ENCODE measurements at places on chromosomes 11 and 22.

- no peak for DNase-seq
Measured at GRCh38 chr11:69489031-69489745, 7.7 kb downstream of the LINC01488 start.

DNA sequence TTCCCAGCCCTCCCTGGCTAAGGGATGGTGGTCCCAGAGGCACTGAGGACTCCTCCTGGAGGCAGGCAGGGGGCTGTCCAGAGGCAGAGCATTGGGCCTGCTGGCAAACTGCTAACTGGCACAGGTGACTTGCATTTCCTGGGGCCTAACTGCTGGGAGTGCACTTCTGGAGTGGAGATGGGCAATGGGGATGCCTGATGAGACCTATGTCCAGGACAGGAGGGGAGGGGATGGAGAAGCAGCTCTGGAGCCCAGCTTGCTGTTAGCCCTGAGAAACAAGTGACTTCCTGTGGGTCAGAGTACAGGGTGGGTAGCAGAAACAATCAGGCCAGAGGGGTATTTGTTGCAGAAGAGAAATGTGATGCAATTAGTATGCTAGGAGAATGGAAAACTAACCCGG, 253.2 kb downstream of the ST3GAL4 start:
- DNase-seq: no peak

GRCh38 chr22:47645450-47645914, 883.0 kb downstream of the TBC1D22A start:
- no peak for DNase-seq

GRCh38 chr11:112769170-112769569, 192.1 kb upstream of the NCAM1 start:
- no peak for DNase-seq

- no peak for DNase-seq
Measured at GRCh38 chr11:2816941-2817421, 68.6 kb downstream of the CDKN1C start.

- DNase-seq: no peak
Measured at GRCh38 chr11:120200677-120201076, 10.2 kb upstream of the OAF start.

- peak; percentile 45 for DNase-seq
Measured at GRCh38 chr11:128632141-128632791, 44.9 kb upstream of the ETS1 start.

GRCh38 chr11:12229450-12230229, 119.2 kb downstream of the MICAL2 start:
- DNase-seq: no peak

DNA sequence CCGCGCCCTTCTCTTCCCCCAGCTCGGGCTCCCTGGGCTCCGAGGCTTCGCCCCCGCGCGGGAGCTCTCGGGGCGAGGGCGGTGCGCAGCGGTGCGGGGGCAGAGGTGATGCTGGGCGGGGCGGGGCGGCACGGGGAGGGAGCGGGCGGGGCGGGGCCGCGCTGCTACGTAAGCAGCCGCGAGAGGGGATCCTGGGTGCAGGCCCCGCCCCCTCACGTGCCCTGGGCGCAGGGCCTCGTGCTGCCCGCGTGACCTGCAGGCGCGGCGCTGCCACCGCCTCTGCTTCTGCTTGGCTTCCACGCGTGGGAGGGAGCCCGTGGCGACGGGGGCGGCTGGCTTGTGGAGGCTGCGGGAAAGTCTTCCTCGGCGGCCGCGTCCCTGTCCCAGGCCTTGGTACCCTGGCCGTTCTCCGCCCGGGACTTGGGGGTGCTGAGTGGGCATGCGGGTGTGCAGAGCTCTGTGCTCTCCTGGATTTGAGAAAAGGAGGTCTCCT, 132.6 kb upstream of the HSD17B12 start:
- no peak for DNase-seq

GRCh38 chr11:97909614-97910399, 1110.9 kb upstream of the CNTN5 start:
- DNase-seq: no peak

- DNase-seq: no peak
Measured at GRCh38 chr22:30874431-30875370, 93.9 kb downstream of the MORC2 start.

- no peak for DNase-seq
Measured at GRCh38 chr11:26323837-26324236, 8.1 kb upstream of the ANO3 start.

- DNase-seq: peak; percentile 43
Measured at GRCh38 chr22:50207383-50208140, 6.8 kb downstream of the SELENOO start.

DNA sequence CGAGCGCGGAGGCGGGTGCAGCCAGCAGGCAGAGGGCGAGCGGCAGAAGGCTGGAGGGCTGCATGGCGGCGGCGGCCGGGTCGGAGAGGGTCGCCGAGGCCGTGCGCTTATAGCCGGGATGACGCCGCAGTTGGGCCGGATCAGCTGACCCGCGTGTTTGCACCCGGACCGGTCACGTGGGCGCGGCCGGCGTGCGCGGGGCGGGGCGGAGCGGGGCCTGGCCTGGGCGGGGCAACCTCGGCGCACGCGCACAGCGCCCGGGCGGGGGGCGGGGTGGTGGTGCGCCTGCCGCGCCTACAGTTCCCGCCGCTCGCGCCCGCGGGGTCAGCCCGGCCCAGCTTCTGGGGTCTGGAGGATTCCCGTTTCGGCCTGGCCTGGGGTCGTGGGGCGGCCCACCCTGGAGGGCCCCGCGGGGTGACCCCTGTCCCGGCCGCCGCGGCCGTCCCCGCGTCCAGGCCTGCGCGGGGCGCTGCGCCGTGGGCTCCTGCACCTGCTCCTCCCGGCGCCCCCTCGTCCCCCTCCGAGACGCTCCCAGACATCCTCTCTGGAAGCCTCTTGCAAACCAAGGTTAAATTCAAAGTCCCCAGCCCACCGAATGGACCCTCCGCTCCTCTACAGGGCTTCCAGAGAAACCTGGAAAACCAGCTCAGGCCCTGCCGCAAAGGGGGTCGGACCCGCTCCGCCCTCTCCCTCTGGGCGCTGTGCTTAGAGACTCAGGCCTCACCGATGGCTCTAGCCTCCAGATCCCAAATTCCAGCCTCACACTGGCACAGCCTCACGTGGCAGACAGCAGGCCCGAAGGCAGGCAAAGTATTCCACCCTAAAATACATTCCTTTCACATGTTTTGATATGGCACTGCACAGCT, at the start of gene CTSD:
Gene CTSD, minus strand, starts transcription at position 132 of the 866 bp plus-strand sequence. Its CDS starts 68 bp downstream, at position 64.
- DNase-seq: peak; percentile 84

DNA sequence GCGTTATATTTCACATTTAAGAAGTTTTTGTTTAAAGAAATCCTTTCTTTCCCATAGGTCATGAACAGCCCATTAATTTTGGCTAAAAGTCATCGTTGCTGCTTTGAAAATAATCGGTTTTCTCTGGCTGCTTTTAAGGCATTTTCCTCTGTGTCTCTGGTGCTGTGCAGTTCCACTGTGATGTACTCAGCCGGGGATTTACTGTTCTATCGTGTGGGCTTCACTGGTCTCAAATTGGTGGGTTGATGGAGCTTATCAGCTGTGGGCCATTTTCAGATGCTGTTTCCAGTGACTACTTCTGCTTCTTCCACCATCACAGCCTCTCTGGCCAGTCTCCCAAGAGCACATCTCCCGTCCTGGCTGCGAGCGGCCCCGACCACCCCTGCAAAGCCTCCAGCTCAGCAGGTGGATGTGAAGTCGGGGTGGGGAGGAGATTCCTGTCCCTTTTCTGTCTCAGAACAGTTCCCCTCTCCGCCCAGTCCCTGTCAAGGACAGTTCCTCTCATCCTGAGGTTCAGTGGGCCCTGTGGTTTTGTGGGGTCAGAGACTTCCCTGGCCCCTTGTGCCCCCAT, 20.3 kb downstream of the IFITM10 start:
- DNase-seq: no peak

DNA sequence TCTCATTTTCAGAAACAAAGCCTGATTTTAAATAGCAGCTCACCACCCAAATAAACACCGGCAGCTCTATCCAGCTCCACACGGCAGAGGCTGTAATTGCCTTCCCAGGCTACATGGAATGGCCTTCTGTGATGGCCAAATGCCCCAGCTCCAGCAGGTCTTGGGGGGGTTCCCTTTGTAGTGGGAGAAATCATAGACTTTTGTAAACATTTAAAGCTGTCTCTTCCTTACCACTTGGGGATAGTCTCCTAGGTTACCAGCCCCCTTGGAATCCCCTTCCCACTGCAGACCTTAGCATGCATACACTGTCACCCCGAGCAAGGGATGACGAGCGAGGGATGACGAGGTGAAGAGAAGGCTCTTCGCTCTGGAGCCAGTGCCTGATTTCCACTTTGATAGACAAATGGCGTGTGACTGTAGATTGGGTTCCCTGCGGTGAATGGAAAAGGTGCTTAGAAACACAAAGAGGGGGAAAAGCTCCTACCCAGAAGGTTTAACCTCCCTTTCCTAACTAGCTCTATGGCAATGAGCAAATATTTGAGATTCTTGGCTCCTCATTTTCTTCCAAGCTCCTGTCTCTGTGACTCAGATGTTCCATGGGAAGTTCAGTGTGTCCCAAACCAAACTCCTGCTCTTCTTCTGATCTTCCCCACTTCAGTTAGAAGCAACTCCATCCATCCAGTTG, 108.0 kb upstream of the CADM1 start:
- no peak for DNase-seq

DNA sequence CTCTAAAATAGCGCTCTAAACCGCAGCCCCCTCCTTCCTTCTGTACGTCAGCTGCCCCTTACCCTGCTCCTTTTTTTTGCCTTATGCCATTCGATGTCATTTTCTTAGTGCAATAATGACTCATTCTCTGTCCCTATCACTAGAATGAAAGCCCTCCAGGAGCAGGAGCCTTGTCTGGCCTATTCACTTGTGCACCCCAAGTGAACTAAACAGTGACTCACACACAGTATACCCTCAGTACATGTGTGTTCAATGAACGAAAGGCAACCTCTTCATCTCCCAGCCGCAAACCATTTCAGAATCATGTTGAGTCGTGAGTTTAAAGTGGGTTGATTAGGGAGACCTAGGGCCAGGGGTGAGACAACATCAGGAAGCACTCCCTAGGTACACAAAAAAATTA, 50.7 kb upstream of the SPATA19 start:
- no peak for DNase-seq

GRCh38 chr22:22927888-22928665, 40.5 kb downstream of the IGLL5 start:
- DNase-seq: no peak

- DNase-seq: no peak
Measured at GRCh38 chr11:61543606-61544306, 35.2 kb downstream of the LRRC10B start.

- no peak for DNase-seq
Measured at GRCh38 chr11:45392154-45392553, 106.0 kb upstream of the SYT13 start.

- DNase-seq: no peak
Measured at GRCh38 chr11:47327025-47327424, 25.5 kb downstream of the MYBPC3 start.

DNA sequence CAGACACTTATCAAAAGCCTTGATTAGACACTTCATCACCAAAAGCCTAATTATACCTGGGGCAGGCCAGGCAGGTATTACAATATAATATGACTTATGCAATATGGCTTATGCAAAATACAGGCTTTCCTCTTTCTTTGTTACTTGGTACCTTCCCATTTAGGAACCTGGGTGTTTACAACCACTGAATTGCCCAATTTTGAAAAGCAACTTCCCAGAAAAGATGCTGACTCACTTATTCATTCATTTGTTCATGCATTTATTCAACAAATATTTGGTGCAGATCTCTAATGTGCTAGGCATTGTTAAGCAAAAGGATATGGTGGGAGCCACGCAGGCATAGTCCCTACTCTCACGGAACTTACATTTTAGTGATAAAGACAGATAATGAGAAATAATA, 13.6 kb upstream of the JAML start:
- DNase-seq: no peak

- no peak for DNase-seq
Measured at GRCh38 chr11:133559833-133560471, 27.7 kb upstream of the OPCML start.

GRCh38 chr11:2899080-2899783, 13.7 kb upstream of the CDKN1C start:
- DNase-seq: peak; percentile 45

- no peak for DNase-seq
Measured at GRCh38 chr11:8219257-8220021, 44.2 kb downstream of the LMO1 start.

GRCh38 chr11:66275396-66275795, 2.6 kb upstream of the CNIH2 start:
- no peak for DNase-seq

DNA sequence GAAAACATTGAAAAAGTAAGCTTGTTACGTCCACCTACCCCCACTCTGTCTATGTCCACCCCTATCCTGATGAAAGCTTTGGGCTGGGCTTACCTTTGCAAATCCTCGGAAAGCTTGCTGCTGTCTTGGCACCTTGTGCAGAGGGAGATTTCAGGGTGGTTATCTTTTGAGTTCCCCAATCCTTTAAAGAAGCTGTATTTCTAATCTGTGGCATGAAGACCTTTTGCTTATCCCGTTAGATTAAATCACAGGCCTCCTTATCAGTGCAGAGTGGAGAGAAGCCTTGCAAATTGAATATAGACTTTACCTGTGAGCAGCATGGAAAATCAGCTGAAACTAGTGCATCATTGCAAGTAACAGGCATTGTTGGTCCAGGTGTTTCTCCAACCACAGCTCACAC, 580.6 kb upstream of the ANO5 start:
- no peak for DNase-seq

DNA sequence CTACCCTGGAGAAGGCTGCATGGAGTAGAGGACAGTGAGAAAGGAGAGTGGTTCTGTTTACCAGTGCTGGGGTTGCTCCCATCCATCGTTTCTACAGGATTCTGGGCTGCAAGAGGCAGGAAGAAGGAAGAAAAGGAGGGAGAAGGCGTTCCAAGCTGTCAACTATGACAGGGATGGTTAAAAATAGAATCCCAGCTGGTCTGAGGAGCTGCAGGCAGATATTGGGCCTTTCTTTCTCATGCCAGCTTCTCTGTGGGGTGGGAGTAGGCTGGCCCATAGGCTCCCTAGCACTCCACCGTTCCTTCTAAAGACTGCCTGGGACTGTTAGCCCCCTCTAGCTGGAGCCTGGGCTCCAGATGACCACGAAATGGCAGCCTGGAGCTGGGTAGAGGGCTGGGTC, 13.6 kb downstream of the CCKBR start:
- DNase-seq: no peak

GRCh38 chr11:96013461-96014213, 89.7 kb upstream of the MTMR2 start:
- peak; percentile 22 for DNase-seq

DNA sequence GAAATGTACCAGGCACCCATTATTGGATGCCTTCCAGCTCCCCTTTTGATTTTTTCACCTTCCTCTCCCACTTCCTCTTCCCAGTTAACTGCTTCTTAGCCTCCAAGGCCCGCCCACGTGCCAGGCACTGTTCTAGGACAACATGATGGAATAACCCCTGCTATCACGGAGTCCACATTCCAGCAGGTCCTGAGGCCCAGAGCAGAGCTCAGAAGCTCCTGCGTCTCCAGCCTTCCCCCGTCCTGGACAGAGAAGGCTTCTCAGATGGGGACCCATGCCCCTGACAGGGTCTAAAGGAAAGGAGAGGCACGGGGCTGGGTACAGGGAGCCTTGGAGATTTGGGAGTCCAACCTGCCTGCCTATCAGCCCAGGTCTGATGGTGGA, 29.1 kb downstream of the TRIM29 start:
- no peak for DNase-seq
